Activated CD4-positive, CD25-positive, alpha-beta regulatory T cell treated with anti-CD3 and anti-CD28 coated beads, Interleukin-2, amount 50 U/mL, for 72 hours (primary cell): ENCODE measurements at places on chromosomes 3 and 15.

DNA sequence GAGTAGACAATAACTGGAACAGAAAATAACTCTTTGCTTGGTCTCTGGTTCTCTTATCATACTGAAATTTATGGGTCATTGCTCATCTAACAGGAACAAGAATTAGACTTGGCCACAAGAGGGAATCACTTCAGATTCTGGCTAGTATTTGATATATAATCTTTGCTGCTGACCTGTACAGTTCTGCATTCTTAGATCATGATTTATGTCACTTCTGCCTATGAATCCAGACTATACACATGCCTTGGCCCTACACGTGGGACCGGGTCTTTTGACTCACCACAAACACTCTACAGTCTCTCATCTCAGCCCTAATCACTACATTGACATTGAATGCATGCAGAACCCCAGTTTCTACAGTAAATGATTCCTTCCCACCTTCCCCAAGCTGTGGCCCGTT is 162.5 kb upstream of the SOX2 start:
- no peak for DNase-seq

DNA sequence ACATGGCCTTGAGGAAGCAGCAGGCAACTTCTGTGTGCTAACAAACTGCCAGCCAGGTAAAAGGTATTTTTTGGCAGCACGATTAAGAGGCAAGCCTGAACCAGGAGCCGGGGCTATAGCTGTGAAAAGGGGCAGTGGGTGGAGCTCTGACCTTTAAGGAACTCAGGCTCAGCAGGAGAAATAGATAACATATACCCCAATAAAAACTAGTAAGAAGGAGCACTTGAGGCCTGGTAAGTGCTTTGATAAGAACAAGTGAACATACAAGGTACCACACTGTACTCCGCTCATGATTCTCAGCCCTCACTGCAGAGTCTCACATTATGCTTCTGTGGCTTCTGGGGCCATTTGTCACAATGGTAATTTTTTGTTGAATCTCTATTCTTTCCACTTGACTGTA is 5.4 kb downstream of the FYCO1 start:
- DNase-seq = no peak

DNA sequence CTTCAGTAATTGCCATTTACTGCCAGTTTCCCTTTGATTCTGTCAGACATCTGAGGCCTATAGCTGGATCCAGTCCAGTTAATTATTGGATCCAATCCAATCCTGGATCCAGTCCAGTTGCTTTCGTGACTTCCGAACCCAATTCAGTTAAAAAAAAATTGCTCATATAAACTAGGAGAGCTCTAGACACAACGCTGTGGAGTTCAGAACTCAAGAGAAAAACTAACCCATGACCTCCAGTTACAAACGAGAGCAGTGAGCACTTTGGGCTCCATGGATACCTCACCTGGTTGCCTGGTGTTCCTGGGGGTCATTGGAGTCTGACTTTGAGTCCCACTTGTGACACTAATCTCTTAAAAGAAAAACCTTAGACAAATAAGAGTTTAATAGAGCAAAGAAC is 269.8 kb downstream of the THSD4 start:
- DNase-seq = no peak

DNA sequence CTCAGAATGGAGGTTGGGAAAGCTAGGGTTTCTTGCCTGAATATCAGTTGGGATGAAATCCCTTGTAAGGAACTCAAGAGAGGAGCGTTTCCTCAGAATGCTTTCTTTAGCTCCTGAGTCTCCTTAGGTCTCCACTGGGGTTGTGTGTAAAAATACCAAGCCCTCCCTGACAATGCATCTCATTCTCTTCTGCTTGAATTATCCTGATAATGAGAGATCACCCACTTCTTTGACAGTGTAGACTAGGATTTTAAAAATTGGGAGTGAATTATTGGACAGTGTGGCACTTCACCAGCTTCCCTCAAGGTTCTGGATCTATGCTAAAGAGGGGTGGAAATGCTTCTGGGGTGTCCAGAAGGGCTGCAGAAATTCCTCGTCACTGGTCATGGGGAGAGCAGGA is 41.8 kb upstream of the POLG start:
- DNase-seq = no peak

DNA sequence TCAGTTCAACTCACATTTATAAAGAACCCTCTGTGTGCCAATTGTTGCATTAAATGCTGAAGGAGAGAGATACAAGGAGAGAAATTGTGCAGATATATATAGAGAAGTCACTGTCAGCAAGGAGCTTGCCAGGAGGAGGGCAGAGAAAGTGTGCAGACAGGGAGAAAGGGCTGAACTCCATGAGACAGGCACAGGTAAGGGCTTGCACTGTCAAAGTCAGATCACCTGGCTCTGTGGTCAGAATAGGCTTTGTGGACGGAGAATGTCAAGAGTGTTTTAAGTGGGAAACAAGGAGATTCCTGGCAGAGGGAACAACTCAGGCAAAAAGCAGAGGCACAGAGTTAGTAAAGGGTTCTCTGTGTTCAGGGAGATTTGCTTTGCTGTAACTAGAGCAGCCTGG is 303.0 kb upstream of the TPRG1 start:
- DNase-seq = no peak

GRCh38 chr3:7112523-7113056 is 251.7 kb downstream of the GRM7 start:
- no peak for DNase-seq

GRCh38 chr3:169250000-169250399 is 413.5 kb downstream of the MECOM start:
- no peak for DNase-seq

GRCh38 chr3:151093148-151093547 is 7.7 kb downstream of the MED12L start:
- DNase-seq = no peak

DNA sequence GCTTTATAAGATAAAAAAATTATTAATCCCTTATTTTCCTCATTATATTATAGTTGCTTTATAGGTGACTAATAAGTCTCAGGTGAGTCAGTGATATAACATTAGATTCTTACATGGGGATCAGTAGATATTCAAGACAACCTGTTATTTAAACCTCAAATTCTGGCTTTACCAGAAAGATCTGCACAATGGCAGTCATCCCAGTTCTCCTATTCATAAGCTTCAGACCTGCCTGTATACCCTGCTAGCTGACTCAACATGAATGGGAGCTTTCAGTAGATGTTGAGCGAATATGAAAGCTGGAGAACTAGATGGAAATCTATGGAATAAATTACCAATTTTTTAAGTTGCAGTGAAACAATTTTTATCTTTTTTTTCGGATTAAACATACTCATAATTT is 20.5 kb upstream of the CCDC54 start:
- DNase-seq = no peak

DNA sequence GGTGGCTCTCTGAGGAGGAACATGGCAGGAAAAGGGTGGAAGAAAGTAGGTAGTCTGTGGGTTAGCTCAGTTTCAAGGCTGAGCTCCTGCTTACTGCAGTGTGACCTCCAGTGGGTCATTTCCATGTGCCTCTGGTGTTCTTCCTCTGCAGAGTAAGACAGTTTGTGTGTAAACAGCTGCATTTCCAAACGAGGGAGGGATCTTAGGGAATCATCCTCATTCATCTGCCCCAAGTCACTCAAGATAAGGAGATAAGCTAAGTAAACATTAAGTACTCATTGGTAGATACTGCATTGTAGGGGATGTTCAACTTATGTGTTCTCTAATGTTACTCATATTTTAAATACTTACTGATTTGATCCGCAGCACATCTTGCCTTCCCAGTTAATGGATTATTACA is 83.6 kb downstream of the CLSTN2 start:
- DNase-seq = no peak

DNA sequence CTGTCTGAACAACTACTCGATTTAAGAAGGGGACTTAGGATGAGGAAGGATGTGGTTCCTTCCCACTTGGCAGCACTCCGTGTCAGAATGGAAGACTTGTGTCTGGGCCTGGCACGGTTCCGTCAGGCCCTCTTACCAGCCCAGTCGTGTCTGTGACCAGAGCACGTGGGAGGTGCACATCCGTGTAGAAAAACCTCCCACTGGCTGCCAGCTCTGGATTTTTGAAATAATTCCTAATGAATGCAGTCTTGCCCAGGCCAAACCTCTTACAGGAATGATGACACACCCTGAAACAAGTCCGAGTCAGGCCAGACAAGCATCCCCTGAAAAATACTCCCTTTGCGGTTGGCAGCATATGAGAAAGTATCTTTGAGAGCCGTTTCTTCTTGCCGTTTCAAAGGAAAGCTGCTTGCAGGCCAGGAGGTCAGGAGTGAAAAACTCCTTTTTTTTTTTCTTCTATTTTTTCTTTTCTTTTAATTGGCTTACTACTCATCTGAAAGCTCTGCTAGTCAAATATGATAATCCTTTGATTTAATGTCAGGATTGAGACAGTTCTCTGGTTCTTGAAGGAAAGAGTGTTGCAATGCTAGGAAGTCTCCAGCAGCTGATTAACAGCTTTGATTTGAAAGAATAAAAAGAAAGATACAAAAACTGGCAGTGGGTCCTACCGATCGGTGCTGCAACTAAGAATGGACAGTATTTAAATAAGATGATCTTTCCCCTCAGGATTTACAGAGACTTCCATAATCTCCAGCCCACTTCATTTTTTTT is 19.8 kb downstream of the IL1RAP start:
- no peak for DNase-seq

- DNase-seq = no peak
Observed at GRCh38 chr15:22989576-22990477, 9.7 kb upstream of the CYFIP1 start.

- DNase-seq = no peak
Observed at GRCh38 chr3:181561139-181562031, 150.3 kb upstream of the SOX2 start.

DNA sequence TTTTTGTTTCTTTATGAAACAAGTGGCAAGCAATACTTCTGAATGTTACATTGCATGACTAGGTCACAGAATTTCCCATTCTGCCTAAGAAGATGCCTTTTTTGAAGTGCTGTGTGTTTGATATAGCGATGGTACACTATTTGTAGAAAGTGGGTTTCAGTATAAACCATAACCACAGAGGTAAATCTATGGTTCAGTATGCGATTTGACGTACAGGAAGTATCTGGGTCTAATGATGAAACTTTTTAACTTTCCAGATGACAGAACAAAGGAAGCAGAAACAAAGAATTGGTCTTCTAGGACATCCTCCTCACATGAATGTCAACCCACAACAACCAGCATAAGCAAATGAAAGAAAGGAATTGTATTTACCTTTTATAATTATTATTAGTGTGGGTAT is 133.4 kb upstream of the BHLHE40 start:
- DNase-seq = no peak

- no peak for DNase-seq
Observed at GRCh38 chr3:13046569-13047274, 26.5 kb downstream of the IQSEC1 start.

DNA sequence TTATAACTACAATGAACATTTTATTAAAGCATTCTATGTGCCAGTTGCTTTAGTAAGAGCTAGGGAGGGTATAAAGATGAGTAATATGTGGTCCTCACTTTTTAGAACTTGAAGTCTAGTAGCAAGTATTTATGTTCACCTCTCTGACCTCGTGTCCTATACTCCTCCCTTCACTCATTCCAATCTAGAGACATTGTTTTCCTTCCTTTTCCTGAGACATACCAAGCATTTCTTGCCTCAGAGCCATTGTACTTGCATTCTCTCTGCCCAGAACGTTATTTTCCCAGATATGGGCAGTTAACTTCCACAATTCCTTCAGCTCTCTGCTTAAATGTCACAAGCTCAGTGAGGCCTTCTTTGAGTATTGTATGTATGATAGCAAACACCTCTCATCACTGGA is 408.6 kb downstream of the PDCD6IP start:
- no peak for DNase-seq

GRCh38 chr3:38805765-38806386 is 10.1 kb downstream of the SCN10A start:
- DNase-seq = no peak
